ENCODE measurements at places on chromosomes 7 and 10.

GRCh38 chr7:14773729-14774271 is 128.8 kb downstream of the DGKB start:
- DNase-seq, result no peak

DNA sequence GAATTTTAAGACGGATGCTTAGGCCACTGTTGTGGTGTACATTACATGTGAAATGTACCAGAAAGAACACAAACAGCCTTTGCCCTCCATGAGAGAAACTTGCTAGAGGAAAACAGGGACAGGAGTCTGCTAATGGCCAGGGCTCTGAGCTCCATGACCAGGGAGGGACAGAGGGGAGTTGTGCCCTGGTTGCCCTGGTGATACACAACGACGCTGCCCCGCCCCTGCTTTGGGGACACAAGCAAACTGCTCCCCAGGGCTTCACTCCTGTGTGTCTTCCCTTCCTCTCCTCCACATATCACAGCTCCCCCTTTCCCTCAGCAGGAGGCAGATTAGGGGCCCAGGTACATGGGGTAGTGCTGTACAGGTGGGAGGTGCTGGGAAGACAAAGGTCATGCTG is 36.2 kb downstream of the AMPH start:
- no peak for DNase-seq

GRCh38 chr10:10043083-10043482 is 974.6 kb upstream of the CELF2 start:
- DNase-seq, result no peak

GRCh38 chr7:15652776-15653290 is 33.6 kb downstream of the MEOX2 start:
- no peak for DNase-seq

- no peak for DNase-seq
Measured at GRCh38 chr7:129907122-129907736, 45.5 kb downstream of the UBE2H start.

GRCh38 chr10:31490858-31491504 is 172.0 kb downstream of the ZEB1 start:
- DNase-seq, result no peak

DNA sequence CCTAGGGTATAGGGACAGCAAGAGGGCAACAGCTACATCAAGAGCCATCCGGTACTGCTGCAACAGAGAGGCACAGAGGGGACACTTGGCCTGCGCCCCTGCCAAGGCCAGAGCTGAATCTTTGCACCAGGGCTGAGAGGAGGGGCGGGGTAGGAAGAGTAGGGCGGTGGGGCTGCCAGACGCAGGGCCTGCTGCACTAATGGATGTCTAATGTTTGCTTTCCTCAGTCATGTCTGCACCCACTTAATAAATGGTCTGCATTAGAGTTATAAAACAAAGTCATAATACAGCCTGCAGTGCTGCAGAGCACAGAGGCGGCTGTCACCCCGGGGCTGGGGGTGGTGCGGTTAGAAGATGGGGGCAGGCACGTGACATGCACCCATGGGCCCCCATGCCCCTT is 42.2 kb upstream of the SLC29A3 start:
- DNase-seq, result no peak

DNA sequence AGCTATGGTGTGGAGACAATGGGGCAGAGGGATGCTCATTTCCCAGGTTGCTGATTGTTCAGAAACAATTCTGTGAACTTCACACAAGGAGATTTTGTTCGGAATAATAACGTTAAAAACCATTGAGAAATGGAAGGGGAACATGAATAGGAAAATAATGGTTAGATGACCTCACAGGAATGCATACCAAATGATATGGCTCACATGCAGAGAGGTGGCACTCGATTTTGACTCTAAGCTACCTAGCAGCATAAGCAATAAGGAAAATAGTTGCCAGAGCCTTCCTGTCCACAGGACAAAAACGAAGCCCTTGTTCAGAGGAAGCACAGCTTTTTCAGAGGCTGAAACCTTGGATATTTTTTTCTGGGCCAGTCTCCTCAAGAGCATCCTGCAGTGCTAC is 293.1 kb downstream of the ZEB1 start:
- no peak for DNase-seq

DNA sequence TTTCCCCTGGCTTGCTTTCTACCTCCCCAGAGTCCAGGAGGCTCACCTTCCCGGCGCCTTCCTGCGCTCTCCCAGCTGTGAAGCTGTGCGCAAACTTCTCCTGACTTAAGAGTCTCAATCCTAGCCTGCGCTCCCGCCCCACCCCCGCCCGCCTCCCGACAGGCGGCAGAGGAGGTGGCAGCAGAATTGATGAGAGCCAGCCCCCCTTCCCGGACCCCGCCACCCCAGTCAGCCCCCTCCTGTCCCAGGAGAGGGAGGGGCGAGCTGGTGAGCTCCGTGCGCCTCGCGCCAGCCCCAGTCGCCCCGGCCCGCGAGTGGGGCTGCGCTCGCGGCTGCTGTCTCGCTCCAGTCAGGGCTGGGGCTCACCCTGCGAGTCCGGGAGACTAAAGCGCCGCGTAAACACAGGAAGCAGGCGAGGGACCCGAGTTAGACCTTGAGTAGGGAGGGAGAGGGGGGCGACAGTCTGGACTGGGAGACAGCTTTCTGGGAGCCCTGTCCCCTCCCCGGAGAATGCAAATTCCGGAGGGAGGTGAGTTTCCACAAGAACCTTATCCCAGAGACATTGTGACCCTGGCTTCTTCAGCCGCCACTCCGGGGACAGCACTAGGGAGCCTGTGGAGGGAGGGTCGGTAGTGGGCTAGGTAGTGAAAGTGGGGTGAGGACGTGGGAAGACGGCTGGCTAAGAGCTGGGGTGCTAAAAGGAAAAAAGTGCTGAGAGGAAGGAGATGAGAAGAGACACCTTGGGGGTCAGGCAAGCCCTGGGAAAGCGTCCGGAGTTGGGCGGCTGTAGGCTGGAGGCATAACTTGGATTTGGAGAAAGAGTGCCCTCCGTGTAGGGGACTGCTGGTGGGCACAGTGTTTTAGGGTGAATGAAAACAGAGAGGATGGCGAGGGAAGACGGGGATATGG is at the start of gene CALCR:
Gene CALCR (minus strand): TSS at position 79 of the 909 bp plus-strand sequence. CDS start 87,743 bp downstream, outside the sequence.
- DNase-seq, result no peak

GRCh38 chr10:132607491-132607890 is 69.9 kb downstream of the INPP5A start:
- DNase-seq, result peak; percentile 41

DNA sequence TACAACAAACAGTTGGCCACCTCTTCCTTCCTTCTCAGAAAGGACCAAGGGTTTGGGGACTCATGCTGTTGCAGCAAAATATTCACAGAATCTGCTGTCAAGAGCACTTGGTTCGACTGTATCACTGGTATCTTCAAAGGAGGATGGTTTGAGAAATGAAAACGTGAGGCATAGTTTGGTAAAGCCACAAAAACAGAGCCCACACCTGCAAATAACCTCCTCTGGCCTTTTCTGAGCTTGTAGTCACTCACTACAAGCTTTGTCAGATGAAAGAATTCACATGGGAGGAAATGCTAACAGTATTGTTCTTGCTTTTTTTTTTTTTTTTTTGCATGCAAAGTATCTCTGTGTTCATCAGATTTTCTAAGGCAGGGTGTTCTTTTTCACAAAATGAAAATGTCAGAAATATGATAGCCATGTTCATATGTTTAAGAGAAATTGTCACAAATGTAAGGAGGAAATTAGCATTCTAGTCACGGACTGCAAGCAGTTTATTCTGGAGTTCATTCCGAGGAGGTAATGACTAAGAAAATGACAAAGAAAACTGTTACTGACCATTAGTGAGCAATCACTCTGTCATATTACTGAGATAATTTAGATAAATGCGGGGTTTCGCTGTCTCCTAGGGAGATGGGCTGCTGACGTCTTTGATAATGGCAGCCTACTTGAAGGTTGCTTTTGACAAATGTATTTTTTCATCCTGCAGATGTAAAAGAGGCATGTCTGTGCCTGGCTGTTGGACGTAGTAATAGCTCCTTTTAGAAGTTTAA is 117.8 kb upstream of the MYO3A start:
- no peak for DNase-seq

GRCh38 chr10:99582255-99582770 is 37.9 kb downstream of the SLC25A28 start:
- DNase-seq, result no peak

GRCh38 chr7:36796850-36797536 is 72.7 kb upstream of the AOAH start:
- DNase-seq, result peak; percentile 73

GRCh38 chr10:103282961-103283360 is 6.0 kb downstream of the INA start:
- DNase-seq, result no peak

DNA sequence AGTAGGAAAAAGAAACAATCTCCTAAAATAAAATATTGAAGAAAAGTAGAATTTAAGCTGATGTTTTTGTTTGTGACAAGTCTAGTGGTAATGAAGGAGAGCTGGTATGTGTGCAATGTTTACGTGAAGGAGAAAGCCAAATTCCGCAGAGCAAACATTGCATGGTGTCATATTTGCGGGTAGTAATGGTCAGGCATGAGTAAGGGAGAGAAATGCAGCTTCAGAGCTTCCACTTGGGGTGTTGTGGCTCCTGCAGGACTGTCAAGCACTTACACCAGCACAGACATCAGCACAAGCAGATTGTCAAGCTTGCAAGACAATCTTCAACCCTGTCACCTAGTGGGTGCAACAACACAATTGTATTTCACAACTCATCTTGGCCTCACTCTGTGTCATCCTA is 136.5 kb upstream of the ETV1 start:
- DNase-seq, result no peak

DNA sequence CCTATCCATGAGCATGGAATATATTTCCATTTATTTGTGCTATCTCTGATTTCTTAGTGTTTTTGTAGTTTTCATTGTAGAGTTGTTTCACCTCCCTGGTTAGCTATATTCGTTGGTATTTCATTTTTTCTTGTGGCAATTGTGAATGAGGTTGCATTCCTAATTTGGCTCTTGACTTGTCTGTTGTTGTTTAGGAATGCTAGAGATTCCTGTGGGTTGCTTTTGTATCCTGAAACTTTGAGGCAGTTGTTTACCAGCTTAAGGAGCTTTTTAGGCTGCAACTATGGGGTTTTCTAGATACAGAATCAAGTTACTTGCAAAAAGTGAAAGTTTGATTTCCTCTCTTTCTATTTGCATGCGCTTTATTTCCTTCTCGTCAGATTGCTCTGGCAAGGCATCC is 304.7 kb upstream of the GRM3 start:
- no peak for DNase-seq

GRCh38 chr10:28840202-28840601 is 162.9 kb downstream of the BAMBI start:
- no peak for DNase-seq

- DNase-seq, result no peak
Measured at GRCh38 chr7:101937717-101938514, 120.5 kb downstream of the CUX1 start.

DNA sequence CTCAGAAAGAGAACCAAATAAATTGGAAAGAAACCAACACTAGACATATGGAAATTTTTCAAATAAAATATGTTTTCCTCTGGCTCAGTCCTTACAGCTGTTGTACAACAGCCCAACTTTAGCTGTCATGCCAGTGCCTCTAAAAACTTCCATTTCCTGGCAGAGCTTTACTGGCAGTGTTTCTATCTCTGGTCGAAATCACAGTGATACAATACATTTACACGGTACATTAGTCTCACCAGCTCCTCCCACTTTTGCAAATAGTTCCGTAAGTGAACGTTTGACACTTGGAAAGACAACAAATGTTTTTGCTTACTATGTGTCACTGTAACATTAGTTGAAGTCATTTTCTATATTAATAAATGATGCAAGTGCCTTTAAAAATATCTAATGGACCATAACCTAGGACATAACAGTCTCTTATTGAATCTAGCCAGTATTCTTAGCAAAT is 29.8 kb downstream of the BCAP29 start:
- no peak for DNase-seq

DNA sequence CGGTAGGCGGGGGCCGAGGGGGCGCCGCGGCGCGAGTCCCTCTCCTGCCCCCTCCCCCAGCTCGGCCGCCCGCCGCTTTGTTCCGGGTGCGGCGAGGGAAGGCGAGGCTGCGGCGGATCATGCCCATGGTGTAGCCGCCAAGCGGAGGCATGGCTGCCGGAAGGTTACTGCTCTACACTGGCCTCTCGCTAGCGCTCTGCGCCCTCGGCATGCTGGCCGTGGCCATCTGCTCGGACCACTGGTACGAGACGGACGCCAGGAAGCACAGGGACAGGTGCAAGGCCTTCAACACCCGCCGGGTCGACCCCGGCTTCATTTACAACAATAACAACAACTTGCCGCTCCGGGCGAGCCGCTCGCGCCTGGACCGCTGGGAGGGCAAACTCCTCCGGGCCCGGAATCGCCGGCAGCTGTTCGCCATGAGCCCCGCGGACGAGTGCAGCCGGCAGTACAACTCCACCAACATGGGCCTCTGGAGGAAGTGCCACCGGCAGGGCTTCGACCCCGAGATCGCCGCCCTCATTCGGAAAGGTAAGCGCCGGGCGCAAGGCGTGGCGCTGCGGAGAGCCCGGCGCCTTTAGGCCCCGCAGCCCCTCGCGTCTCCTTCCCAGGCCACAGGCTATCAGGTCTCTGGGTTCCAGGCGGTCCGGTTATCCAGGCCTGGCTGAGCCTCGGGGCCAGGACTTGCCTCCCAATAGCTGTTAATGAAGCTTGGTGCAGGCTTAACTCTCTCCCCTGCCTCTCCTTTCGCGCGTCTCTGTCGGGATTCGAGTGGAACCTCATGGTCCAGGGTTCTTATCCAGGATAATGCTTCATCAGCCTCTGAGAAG is 513 bp downstream of the TMEM178B start:
- no peak for DNase-seq

GRCh38 chr10:12572281-12572680 is 222.9 kb downstream of the CAMK1D start:
- no peak for DNase-seq

DNA sequence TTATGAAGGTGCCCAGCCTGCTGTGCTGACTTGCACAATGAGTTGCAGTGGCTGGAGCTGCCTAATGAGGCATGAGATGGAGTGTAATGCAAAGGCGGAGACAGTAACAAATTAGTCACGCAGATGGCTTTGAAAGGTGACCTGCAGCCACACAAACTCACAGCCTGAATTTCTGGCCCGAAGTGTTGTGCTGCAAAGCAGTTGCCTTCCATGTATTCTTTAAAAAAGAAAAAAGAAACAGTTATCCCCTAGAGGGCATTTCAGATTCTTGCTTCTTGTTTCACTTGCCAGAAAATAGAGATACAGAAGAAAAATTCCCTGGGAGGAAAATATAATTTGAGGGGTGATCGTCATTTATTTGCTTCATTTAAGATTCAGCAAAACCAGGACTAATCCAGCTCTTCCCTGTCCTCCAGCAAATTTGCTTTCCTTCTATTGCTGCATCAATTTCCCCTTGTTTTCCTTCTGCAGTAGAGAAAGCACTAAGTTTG is 239.9 kb downstream of the ADRA2A start:
- no peak for DNase-seq

- no peak for DNase-seq
Measured at GRCh38 chr7:96183163-96183670, 138.7 kb downstream of the SLC25A13 start.

GRCh38 chr7:78842068-78842467 is 611.4 kb downstream of the MAGI2 start:
- DNase-seq, result no peak
